Activated T-cell treated with anti-CD3 and anti-CD28 coated beads, Interleukin-2, amount 50 U/mL, for 24 hours (primary cell): ENCODE measurements at places on chromosomes 6 and 20.

DNA sequence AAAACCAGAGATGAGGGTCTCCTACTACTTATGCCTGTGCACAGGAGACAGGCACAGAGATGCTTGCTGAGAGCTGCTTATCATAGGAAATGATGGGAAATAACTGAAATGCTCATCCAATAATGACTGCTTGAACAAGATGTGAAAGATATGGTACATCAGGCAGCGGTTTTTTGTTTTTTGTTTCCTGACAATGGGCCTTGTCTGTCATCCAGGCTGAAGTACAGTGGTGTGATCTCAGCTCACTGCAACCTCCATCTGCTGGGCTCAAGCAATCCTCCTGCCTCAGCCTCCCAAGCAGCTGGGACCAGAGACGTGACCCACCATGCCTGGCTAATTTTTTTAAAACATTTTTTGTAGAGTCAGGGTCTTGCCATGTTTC lies 1.2 kb upstream of the RIPOR3 start:
- no peaks in the 10 kb centered on the region for H3K36me3 ChIP-seq
- no peak overlapping the region for H3K27ac ChIP-seq
- peaks cover 46% of the 10 kb centered on the region for H3K27me3 ChIP-seq
- no peak for DNase-seq

- H3K27ac ChIP-seq: no peak overlapping the region
- peaks cover 16% of the 10 kb centered on the region for H3K4me1 ChIP-seq
- H3K4me3 ChIP-seq: no peak overlapping the region
- H3K36me3 ChIP-seq: no peaks in the 10 kb centered on the region
- peaks cover 62% of the 10 kb centered on the region for H3K27me3 ChIP-seq
Observed at GRCh38 chr6:16969699-16970655, 131.9 kb upstream of the STMND1 start.

DNA sequence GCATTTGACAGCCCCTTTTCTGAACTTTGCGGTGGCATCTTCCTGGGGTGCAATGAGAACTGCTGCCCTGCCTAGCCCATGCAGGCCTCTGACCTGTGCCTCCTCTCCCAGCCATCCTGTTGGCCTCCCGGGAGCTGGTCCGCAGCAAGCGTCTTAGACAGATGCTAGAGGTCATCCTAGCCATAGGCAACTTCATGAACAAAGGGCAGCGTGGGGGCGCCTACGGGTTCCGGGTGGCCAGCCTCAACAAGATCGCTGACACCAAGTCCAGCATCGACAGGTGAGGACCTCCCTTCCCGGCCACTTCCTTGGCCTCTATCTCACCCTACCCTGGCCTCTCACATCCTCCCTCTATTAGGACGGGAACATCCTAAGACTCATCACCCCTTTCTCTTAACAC lies 37.6 kb downstream of the MOCS1 start:
- H3K27ac ChIP-seq: no peak overlapping the region
- no peaks in the 10 kb centered on the region for H3K36me3 ChIP-seq
- peaks cover 5% of the 10 kb centered on the region for H3K27me3 ChIP-seq

- peak; percentile 53 for DNase-seq
- peak overlapping the region; percentile 80 for H3K27ac ChIP-seq
- peak overlapping the region; percentile 91 for H3K4me3 ChIP-seq
- peaks cover 12% of the 10 kb centered on the region for H3K36me3 ChIP-seq
- H3K4me1 ChIP-seq: peaks cover 30% of the 10 kb centered on the region
Observed at GRCh38 chr6:144285548-144285797, 338 bp downstream of the UTRN start.

GRCh38 chr6:87636315-87636714 lies 46.4 kb downstream of the ORC3 start:
- H3K36me3 ChIP-seq: peaks cover 81% of the 10 kb centered on the region
- H3K4me1 ChIP-seq: peaks cover 7% of the 10 kb centered on the region
- H3K27ac ChIP-seq: no peak overlapping the region
- H3K4me3 ChIP-seq: no peak overlapping the region
- DNase-seq: no peak
- H3K27me3 ChIP-seq: no peaks in the 10 kb centered on the region

GRCh38 chr20:25310921-25311728 lies 63.2 kb downstream of the PYGB start:
- peak overlapping the region; percentile 89 for H3K27ac ChIP-seq
- H3K4me3 ChIP-seq: peak overlapping the region; percentile 53
- no peaks in the 10 kb centered on the region for H3K27me3 ChIP-seq
- H3K36me3 ChIP-seq: peaks cover 33% of the 10 kb centered on the region
- H3K4me1 ChIP-seq: peaks cover 40% of the 10 kb centered on the region

GRCh38 chr6:129730477-129731165 lies 20.6 kb upstream of the ARHGAP18 start:
- H3K36me3 ChIP-seq: no peaks in the 10 kb centered on the region
- H3K27me3 ChIP-seq: no peaks in the 10 kb centered on the region

- H3K4me1 ChIP-seq: peaks cover 36% of the 10 kb centered on the region
- no peak overlapping the region for H3K4me3 ChIP-seq
- peaks cover 41% of the 10 kb centered on the region for H3K36me3 ChIP-seq
Observed at GRCh38 chr6:149755300-149756260, 6.0 kb downstream of the PCMT1 start.

GRCh38 chr20:35238170-35238569 lies 11.7 kb downstream of the MMP24 start:
- DNase-seq: no peak
- H3K4me1 ChIP-seq: no peaks in the 10 kb centered on the region
- H3K27ac ChIP-seq: no peak overlapping the region
- no peak overlapping the region for H3K4me3 ChIP-seq

- peak overlapping the region; percentile 97 for H3K27ac ChIP-seq
- peaks cover 44% of the 10 kb centered on the region for H3K4me1 ChIP-seq
- no peaks in the 10 kb centered on the region for H3K27me3 ChIP-seq
- peak; percentile 81 for DNase-seq
- H3K36me3 ChIP-seq: peaks cover 62% of the 10 kb centered on the region
Observed at GRCh38 chr6:110875548-110876169, 1.1 kb downstream of the AMD1 start.

GRCh38 chr6:24982231-24982630 lies 46.5 kb upstream of the RIPOR2 start:
- H3K4me1 ChIP-seq: peaks cover 80% of the 10 kb centered on the region
- no peak for DNase-seq
- H3K36me3 ChIP-seq: peaks cover 6% of the 10 kb centered on the region
- H3K27ac ChIP-seq: no peak overlapping the region
- H3K27me3 ChIP-seq: no peaks in the 10 kb centered on the region

GRCh38 chr20:11001302-11001701 lies 327.5 kb upstream of the JAG1 start:
- no peaks in the 10 kb centered on the region for H3K27me3 ChIP-seq
- H3K27ac ChIP-seq: no peak overlapping the region
- no peaks in the 10 kb centered on the region for H3K36me3 ChIP-seq
- H3K4me3 ChIP-seq: no peak overlapping the region

GRCh38 chr20:4159765-4160490 lies 144.6 kb upstream of the RNF24 start:
- no peak for DNase-seq
- H3K27me3 ChIP-seq: peaks cover 11% of the 10 kb centered on the region
- peak overlapping the region; percentile 87 for H3K27ac ChIP-seq
- H3K36me3 ChIP-seq: no peaks in the 10 kb centered on the region

GRCh38 chr20:16292226-16292880 lies 280.9 kb downstream of the KIF16B start:
- H3K27me3 ChIP-seq: no peaks in the 10 kb centered on the region
- H3K36me3 ChIP-seq: peaks cover 36% of the 10 kb centered on the region
- H3K4me3 ChIP-seq: no peak overlapping the region
- H3K27ac ChIP-seq: no peak overlapping the region

DNA sequence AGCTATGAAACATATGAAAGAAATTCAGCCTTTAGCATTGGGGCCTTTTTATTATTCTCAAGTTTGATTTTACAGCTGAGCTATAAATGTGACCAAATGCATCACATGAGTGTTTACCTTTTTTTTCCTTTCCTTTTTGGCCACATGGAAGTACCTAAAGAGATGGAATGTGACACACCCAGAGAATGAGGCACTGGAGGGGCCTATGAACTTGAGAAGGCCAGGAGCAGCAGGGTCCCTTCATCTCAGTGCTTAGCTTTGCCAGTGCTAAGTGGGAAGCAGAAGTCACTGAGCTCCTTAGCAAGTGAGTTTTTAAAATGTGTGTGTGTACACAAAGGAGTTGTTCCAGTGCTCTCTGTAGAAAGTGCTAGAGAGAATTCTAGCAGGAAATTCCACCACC lies 44.7 kb downstream of the RREB1 start:
- no peak for DNase-seq
- H3K4me1 ChIP-seq: peaks cover 87% of the 10 kb centered on the region
- H3K27ac ChIP-seq: peak overlapping the region; percentile 58
- no peaks in the 10 kb centered on the region for H3K27me3 ChIP-seq

DNA sequence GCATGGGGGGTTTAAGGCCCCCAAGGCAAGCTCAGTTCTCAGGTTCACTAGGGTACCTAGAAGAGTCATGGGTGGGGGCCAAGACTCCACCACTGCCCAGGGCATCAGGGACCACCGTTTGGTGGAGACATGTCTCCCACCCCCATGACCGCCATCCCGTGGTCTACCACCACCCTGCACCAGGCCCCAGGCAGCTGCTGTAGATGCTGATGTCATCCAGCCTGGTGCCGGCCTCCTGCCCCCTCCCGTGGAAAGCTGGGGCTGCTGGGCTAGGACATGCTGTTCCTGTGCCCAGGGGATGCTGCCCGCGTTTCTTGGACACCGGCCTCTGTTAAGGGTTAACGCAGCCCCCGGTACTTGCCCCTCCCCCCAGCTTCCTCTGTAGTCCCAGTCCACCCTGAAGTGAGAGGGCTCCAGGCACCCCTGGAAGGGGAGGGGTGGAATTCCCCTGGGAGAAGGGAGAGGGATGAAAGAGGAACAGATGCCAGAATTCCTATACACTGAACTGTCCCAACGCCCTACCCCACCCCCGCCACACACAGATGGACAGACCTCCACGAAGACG lies 587 bp downstream of the IP6K3 start:
- peaks cover 2% of the 10 kb centered on the region for H3K4me1 ChIP-seq
- no peak overlapping the region for H3K4me3 ChIP-seq
- no peak for DNase-seq
- no peak overlapping the region for H3K27ac ChIP-seq
- H3K27me3 ChIP-seq: peaks cover 2% of the 10 kb centered on the region

DNA sequence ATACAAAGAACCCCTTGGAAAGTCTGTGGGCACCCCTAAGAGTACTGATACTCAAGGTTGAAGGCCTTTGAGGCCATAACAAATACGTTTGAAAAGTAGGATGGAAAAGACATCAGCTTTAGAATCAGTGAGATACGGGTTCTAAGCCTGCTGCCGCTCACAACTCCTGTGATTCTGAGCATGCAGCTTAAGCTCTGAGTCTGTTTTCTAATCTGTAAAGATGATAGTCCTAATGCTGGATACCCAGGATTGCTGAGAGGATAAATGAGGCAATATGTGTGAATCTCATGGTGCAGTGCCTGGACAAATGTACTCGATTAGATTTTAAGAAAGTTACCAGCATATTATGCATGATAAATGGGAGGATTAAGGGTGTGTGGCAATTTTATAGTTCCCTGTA lies 321.0 kb upstream of the HSF2 start:
- no peak overlapping the region for H3K4me3 ChIP-seq
- DNase-seq: no peak
- no peaks in the 10 kb centered on the region for H3K27me3 ChIP-seq
- H3K36me3 ChIP-seq: no peaks in the 10 kb centered on the region
